ENCODE measurements at places on chromosomes 3 and 15. TPM values are rescaled to one million over a fixed set of nuclear protein-coding genes. Genes with fewer than 3 reads are reported as not detected.

GRCh38 chr3:197181741-197182140 is 116.7 kb downstream of the DLG1 start:
- no peak for DNase-seq

DNA sequence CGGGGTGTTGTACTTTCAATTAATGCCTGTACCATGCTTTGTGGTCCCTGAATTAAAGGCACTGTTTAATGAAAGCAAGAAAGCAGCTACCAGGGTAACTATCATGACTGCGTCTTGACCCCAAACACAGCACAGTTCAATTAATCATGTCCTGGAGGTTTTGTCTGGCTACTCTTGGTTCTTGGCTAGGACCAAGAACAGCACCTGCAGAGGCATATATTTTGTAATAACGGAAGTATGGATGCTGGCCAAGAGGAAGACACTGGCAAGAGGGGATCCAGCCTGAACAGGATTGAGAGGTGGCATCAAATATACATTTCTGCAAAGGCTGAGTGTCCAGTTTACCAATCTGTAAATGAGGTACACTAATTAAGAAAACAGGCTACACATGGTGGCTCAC is 119.9 kb downstream of the FOXP1 start:
- DNase-seq = no peak

- DNase-seq = peak; percentile 33
These were observed 54.8 kb downstream of the MESD start for GRCh38 chr15:80934761-80935221.

DNA sequence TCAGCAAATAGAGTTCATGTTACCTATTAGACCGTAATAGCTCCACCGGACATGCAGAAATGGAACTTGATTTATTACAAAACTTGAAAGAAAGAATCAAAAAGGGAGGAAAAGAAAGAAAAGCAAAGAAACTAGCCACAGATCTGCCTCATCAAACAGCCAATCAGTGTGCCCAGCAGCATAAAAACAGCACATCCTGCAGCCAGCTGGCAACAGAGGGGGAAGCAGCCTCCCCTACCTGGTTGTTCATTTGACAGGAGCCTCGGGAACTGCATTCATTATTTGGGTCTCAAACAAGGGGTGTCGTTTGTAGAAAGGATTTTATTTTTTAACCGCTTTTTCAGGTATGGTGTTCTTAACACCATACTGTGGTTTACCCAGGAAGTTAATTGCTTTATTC is 181.5 kb upstream of the TOPAZ1 start:
- no peak for DNase-seq

THSD4 gene
- 22.6 TPM for total RNA-seq

All from renal cortical epithelial cell (primary cell).